ENCODE measurements at places on chromosomes 5 and 9.

GRCh38 chr9:127863191-127863621, 8.7 kb upstream of the ENG start:
- DNase-seq = no peak

DNA sequence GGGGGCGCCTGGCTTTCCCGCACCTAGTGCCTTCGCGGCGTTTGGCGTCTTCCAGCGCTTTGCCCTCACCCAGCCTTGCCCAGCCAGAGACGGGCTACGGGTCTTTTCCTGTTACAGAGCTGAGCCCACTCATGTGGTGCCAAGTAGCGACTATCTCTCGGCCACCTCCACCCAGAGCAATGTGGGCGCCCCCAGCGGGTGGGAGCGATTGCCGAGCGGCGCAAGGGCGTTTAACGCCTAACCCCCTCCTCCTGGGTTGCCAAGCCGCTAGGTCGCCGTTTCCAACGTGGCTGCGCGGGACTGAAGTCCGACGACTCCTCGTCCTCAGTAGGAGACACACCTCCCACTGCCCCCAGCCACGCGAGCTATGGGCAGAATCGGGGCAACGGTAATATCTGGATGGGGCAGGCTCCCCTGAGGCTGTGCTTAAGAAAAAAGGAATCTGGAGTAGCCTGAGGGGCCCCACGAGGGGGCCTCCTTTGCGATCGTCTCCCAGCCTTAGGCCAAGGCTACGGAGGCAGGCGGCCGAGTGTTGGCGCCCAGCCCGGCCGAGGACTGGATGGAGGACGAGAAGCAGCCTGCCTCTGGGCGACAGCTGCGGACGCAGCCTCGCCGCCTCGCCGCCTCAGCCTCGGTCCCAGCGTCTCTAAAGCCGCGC, 5.8 kb downstream of the TLX3 start:
- no peak for DNase-seq

DNA sequence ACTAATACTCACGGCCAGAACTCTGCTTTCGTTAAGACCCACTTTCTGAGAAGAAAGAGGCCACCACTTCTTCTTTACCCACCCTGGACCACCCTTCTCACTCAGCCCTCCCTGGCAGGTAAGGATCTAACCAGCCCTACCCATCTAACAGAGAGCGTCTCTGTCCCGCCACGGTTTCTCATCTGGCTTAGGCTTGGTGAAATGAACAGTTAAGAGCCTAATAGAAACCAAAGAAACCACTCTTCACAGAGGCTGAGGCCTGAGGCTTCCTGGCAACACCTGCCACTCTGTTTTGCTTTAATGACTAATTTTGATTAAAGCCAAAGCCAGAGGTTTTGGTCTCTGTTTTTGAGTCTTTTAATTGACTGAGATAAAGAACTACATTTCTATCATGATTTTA, 354.1 kb upstream of the SLC30A5 start:
- DNase-seq = no peak

GRCh38 chr5:127581450-127581849, 64.0 kb downstream of the PRRC1 start:
- DNase-seq = no peak

DNA sequence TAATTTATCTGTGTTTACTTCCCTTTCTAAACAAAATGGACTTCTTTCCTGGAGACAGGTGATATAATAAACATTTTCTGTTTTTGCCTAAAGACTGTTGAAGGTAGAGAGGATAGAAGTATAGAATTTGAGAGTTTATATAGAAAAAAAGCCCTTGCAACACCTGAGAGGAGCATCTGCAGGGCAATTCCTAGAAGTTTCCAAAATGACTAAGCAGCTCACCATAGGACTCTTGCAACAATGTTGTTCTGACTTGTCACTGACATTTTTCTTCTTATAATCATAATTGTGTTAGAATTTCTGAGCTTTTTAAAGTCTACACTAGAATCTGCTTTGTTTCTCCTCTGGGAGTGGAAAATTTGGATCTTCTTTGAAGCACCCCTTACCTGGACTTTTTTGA, 216.8 kb downstream of the TUSC1 start:
- DNase-seq = no peak

GRCh38 chr5:154038261-154038706, 426 bp downstream of the FAM114A2 start:
- peak; percentile 60 for DNase-seq

GRCh38 chr5:53691014-53691413, 130.6 kb downstream of the NDUFS4 start:
- DNase-seq = no peak

- no peak for DNase-seq
Observed at GRCh38 chr5:133910571-133910970, 57.9 kb downstream of the C5orf15 start.

DNA sequence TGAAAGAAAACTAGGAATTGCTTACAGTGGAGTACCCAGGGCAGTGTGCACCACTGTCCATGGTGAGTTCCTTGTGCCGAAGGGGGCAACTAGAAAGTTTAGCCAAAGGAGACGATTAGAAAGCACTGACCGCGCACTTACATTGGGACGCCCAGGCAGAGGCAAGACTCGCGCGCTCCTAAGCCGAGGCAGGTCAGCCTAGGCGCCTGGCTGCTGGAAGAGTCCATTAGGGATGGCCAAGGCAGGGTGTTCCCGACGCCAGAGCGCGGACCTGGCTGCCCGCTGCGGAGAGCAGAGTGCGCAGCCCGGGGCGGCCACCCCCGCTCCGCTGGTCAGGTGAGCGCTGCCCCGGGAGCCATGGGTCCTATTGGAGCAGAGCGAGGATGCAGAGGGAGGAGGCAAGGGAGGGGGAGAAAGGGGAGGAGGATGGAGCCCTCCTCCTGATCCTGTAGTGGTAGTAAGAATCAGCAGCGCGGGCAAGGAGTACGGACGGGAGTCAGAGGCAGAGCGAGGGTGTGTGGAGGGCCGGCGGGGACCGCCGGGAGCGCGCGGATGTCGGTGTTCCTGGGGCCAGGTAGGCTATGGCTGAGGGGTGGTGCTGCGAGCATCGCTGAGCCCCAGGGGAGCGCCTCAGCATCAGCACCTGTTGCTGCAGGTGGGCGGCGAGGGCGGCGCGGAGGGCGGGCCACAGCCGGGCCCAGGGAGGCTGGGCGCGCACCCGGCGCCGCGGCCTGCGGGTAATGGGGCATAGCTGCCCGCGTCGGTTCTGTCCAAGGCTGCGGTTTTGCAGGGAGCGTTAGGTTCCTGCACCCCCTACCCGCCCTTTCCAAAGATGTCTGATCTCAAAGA, at the start of gene ADGRV1:
ADGRV1 (plus strand) TSS at position 454 of the 849 bp plus-strand sequence; CDS start at position 553, 99 bp downstream.
- DNase-seq = no peak

- no peak for DNase-seq
Observed at GRCh38 chr9:83367326-83367725, 170.9 kb downstream of the FRMD3 start.

- DNase-seq = no peak
Observed at GRCh38 chr9:106697390-106697749, 165.6 kb upstream of the ZNF462 start.

DNA sequence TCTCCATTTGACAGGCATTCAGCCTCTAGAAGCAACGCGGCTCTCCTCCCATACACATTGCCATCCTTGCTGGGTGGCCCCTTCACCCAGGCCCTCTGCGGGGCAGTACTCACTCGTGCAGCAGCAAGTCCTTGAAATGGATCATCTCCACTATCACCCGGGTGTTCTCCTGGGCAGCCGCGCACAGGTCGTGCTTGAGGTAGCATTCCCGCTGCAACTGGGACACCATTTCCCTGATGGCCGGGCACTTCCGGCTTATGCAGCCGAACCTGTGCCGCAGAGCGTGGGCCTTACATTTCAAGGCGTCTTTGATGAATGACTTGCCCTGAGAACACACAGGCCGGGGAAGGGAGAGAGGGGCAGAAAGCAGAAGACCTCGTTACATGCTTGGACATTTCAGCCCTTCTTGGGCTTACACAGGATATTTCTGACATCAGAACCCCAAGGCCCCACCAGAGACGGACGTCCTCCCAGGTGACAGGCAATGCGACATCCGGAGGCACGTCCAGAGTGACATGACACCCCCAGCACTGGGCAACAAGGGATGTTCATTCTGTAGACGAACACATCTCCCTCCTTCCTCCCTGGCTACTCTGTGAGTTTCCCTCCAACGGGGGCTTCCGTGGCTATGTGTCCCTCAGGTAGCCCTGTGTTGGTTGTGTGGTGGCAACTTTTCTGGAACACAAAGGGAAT, 5.0 kb downstream of the STC2 start:
- DNase-seq = no peak

- DNase-seq = no peak
Observed at GRCh38 chr9:120109242-120109641, 470.7 kb downstream of the CDK5RAP2 start.

DNA sequence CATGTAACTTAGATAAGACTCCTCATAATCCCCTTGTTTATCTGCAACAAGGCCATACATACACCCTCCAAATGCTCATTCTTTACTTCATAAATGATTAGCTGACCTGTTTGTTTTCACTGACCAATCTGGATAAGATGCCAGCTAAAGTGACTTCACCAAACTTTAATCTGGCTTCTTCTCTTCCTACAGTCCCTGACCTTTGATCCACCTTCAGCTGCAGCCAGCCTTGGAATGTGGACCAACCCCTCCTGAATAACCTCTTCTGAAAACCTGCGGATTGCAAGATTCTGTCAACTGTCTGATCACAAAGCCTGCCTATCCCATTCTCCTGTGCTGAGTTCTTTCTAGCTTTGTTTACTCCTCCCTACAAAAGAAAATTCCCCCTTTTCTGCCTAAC, 476.8 kb downstream of the LRRC70 start:
- no peak for DNase-seq

DNA sequence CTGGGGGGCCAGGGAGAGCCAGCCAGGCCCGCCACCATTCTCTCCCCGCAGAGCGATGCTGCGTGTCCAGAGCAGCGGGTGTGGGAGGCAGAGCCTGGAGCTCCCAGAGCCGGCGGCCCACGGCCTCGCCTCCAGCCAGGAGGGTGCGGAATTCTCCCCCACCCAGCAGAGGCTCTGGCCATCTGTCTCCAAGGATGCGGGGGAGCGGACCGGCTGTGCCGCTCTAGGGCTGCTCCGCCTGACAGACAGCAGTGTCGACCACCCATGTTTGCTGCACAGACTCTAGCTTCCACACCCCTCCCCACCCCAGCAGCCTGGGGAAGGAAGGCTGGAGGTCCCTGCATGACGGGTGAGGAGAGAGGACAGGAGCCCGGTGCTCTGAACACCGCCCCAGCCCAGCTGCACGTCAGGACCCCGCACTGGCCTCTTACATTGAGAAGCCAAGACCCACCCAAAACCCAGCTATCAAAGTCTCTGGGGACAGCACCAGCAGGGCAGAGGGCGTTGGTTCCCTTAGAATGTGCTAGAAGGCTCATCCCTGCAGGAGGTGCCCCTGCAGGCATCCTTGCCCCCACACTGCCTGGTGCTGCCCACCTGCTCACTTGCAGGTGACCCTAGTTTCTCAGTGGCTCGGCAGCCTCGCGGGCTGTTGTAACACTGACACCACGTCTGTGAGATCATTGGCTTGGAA, 29.7 kb upstream of the FCN1 start:
- no peak for DNase-seq

DNA sequence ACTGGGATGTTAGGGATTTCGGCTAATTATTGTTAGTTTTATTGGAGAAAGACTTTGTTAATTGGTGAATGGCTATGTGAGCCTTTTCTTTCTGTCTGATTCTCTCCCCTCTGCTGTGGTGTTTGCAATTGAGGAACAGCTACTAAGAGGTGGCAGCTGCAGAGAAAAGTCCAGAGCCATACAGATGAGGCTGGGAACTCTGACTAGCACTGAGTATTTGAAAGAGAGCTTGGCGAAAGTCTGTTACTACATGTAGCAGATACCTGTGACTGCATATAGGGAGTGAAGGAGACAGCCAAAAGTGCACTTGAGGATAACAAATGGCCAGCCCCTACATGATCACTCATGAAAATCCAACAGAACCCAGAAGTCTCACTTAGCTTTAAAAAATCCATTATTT, 44.3 kb upstream of the HSPB3 start:
- no peak for DNase-seq

DNA sequence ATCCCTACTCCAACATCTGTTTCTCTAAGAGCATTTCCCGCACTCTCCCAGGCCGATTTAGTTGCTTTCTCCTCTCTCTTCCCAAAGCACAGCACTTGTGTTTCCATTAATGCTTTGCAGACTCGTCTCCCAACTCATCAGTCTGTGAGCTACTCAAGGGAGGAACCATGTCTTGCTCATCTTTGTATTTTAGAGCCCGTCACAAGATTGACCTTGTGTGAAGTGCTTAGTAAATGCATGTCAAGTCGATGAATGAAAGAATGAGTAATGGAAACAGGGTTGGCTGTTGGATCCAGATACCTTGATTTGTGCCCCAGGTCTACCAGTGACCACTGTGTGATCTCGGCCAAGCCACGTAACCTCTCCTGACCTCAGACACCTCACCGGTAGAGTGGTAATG, 99.3 kb downstream of the KLF4 start:
- DNase-seq = no peak

- DNase-seq = no peak
Observed at GRCh38 chr5:89722538-89722937, 687.0 kb downstream of the CETN3 start.

- DNase-seq = no peak
Observed at GRCh38 chr5:76351577-76351976, 51.5 kb upstream of the IQGAP2 start.

- no peak for DNase-seq
Observed at GRCh38 chr5:1168796-1169195, 32.6 kb upstream of the SLC6A19 start.

DNA sequence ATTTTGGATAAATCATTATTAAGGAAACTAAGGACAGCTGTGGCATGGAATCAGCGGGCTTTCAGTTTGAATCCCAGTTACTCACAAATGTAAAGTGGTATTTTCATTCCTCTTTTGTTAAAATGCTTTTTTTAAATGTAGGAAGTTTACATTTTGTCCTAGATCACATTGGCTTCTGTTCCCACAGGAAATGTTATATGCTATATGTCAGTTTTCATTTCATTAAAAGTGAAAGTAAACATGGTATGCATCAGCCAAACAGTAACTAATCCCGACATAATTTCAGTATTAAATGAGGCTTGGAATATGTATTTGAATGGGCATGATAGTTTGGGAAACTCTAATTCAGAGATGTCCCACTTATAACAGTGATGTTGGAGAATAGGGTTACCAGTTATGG, 18.6 kb upstream of the SMIM15 start:
- DNase-seq = no peak

GRCh38 chr9:89793551-89793950, 188.7 kb downstream of the GADD45G start:
- DNase-seq = no peak

- no peak for DNase-seq
Observed at GRCh38 chr9:6673326-6674025, 27.9 kb upstream of the GLDC start.

- DNase-seq = no peak
Observed at GRCh38 chr9:35349287-35349990, 140.5 kb upstream of the RUSC2 start.

Measured in CD4-positive, alpha-beta T cell treated with Interleukin-21 for 1 hour (primary cell).